Esophagus muscularis mucosa (tissue), 4 donors: ENCODE measurements at places on chromosomes 2 and 18. TPM values are rescaled to one million over a fixed set of nuclear protein-coding genes. Genes with fewer than 3 reads are reported as not detected.

The EIF5B gene
- 51.0 TPM for total RNA-seq

The RNF152 gene
- total RNA-seq = 5.3 TPM

The LTBP1 gene
- total RNA-seq = 442 TPM

The CYRIA gene
- total RNA-seq = 11.6 TPM

The TRIM43 gene
- total RNA-seq = not detected

The RIT2 gene
- total RNA-seq = not detected

DNA sequence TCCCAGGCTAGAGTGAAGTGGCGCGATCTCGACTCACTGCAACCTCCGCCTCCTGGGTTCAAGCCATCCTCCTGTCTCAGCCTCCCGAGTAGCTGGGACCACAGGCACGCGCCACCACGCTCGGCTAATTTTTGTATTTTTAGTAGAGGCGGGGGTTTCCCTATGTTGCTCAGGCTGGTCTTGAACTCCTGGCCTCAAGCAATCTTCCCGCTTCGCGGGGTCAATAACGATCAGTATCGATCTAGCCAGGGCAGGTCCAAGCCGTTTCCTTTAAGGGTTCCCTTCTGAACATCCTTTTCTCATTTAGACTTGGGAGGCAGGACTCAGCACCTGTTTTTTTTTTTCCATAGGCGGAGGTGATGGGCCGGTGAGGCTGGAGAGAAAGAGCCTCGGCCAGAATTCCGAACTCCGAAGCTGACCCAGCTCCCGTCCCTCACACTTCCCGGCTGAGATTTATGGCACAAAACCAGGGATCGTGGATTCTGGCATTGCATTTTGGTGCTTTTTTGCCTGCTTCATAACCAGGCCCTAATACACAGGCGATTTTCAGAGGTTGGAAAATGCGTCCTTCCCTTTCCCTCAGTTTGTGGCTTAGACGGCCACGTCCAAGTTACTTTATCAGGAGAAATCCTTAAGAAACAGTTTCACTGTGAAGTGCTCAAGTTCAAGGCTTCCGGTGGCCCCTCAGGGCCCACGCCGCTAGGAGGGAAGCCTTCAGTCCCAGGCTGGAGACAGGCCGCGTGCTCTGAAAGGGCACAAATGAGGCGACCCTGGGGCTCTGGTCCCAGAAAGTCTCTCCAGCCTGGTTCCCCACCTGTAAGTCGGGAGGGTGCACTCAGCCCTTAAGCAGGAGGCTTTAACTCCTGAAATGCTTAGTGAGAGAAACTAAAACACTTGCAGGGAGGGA, 998 bp upstream of the SLC66A3 start:
- no peaks in the 10 kb centered on the region for H3K36me3 ChIP-seq
- H3K4me1 ChIP-seq = peaks cover 24% of the 10 kb centered on the region
- H3K27ac ChIP-seq = peak overlapping the region; percentile 93
- peak overlapping the region; percentile 83 for H3K4me3 ChIP-seq

DNA sequence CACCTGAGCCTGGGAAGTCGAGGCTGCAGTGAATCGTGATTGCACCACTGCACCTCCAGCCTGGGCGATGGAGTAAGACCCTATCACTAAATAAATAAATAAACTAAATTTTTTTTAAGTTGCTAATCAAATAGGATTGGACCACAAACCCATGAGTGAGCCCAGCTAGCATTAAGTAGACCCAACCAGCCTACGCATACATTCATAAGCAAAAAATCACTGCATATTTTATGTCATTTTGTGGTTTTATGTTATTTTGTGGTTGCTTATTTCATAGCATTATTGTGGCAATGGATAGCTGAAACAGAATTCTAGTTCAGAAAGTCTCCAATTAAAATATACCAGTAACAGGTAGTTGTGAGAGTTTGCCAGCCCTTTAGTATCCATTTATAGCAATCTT, 29.1 kb upstream of the ZC3H15 start:
- H3K27me3 ChIP-seq = no peaks in the 10 kb centered on the region
- no peak for DNase-seq
- H3K4me1 ChIP-seq = no peaks in the 10 kb centered on the region
- H3K27ac ChIP-seq = no peak overlapping the region
- H3K36me3 ChIP-seq = no peaks in the 10 kb centered on the region

GRCh38 chr2:70047451-70047850, 39.8 kb upstream of the PCBP1 start:
- no peak overlapping the region for H3K27ac ChIP-seq
- no peaks in the 10 kb centered on the region for H3K27me3 ChIP-seq
- peaks cover 7% of the 10 kb centered on the region for H3K4me1 ChIP-seq
- no peak overlapping the region for H3K4me3 ChIP-seq
- no peak for DNase-seq

- H3K4me3 ChIP-seq = no peak overlapping the region
- no peaks in the 10 kb centered on the region for H3K4me1 ChIP-seq
- no peaks in the 10 kb centered on the region for H3K27me3 ChIP-seq
- no peak for DNase-seq
- peak overlapping the region; percentile 60 for H3K27ac ChIP-seq
Measured at GRCh38 chr2:55965966-55966365, 42.4 kb upstream of the EFEMP1 start.

GRCh38 chr18:62784338-62784965, 69.1 kb downstream of the PHLPP1 start:
- no peak for DNase-seq
- peaks cover 62% of the 10 kb centered on the region for H3K4me1 ChIP-seq
- peak overlapping the region; percentile 64 for H3K27ac ChIP-seq
- no peaks in the 10 kb centered on the region for H3K27me3 ChIP-seq

- H3K4me1 ChIP-seq = peaks cover 27% of the 10 kb centered on the region
- no peak overlapping the region for H3K4me3 ChIP-seq
- DNase-seq = no peak
- H3K36me3 ChIP-seq = peaks cover 6% of the 10 kb centered on the region
Measured at GRCh38 chr2:23480957-23481797, 96.2 kb downstream of the KLHL29 start.
